ENCODE measurements at places on chromosomes 16 and 17.
A peak's percentile ranks its signal among the peaks of the same experiment; 100 is the strongest.

GRCh38 chr17:43655693-43656255 lies 5.9 kb downstream of the MEOX1 start:
- DNase-seq = no peak

DNA sequence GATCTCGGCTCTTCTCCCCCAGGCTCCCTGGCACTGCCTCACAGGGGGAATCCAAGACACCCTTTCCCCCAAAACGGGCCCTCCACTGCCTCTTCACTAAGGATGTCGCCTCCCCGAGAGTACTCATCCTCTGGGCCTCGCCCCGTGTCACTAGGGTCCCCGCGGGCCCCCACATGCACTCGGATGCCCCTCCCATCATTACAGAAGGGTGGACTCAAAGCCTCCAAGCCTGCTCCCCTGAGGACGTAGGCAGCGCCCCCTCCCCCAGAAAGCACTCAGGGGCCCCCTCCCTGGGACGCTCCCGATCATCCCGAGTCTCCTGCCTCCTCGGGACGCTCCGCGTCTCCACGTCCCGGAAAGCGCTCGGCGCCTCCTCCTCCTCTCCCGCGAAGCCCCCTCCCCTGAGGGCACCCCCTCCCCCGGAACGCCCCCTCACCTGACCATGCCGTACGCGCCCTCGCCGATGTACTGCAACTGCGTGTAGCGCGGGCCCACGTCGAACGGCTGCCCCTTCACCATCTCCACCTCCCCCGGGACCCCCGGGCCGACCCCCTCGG lies 338 bp downstream of the MAPK3 start:
- DNase-seq = no peak

GRCh38 chr16:85615014-85615851 lies 2.1 kb downstream of the GSE1 start:
- peak; percentile 59 for DNase-seq

GRCh38 chr17:27560668-27561067 lies 70.3 kb upstream of the LGALS9 start:
- DNase-seq = no peak

DNA sequence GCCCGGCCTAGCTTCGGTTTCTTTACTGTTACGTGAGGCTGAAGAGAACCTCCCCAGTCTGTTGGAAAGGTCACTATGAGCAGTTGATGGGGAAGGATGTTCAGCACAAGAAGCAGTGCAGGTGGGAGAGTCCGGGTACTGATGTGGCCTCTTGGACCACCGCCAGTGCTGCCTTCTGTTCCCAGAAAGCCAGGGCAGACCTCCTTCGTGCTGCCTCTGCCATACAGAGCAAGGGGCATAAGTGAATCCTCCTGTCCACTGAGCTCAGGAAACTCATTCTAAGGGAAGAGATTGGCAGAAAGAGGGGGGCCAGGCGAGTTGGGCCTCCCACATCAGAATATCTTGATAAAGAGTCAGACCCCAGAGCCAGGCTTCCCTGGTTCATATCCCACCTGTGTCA lies 3.7 kb downstream of the PPP4C start:
- DNase-seq = no peak

DNA sequence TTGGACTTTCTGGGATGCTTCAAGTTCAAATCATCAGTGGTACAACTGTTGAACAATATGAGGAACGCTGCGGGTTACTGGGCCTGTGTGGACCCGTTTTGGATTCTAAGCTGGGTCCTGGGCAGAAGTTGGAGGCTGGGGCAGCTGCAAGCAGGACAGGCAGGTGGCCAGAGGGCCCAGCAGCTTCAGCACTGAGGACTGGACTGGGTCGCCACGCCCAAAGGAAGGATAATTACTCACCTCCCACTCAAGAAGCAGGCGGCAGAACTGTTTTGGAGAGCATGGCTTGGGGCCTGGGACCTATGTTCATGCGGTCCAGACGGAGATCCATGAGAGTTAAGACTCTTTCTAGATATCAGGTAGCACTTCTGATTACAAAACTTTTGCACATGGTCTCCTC lies 1.5 kb upstream of the ZNHIT3 start:
- no peak for DNase-seq

DNA sequence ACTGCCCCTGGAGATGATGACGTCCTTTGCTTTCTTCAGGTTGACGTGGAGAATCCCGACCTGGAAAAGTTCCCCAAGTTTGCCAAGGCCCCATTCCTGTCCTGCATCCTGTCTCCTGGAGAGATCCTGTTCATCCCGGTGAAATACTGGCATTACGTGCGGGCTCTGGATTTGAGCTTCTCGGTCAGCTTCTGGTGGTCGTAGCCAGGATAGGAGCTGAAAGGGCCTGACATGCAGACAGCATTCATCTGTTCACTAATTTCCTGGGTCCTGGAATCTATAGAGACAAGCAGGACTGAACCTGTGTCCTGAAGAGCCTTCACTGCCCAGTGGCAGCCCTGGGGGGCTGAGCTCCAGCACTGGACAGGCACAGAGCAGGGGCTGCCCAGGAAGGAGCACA lies 17.2 kb downstream of the KDM8 start:
- no peak for DNase-seq

DNA sequence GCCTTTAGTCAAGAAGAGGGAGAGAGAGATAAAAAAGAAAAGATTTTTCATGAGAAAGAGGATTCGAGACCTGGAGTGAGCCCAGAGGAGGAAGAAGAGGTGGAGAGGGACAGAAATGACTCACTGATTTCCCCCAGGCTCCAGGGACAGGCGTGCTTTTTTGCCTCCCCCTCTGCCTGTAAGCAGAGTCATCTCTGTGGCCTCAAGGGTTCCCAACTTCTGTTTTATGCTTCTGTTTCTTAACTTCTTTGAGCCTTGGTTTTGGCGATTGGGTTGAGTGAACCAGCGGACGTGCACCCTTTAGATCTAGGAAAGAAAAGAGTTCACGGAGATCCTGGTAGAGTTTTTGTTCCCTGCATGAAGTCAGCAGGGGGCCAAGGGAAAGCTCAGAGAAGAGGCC lies 147.9 kb upstream of the NOL11 start:
- no peak for DNase-seq

- DNase-seq = no peak
Measured at GRCh38 chr16:57870753-57871454, 68.6 kb upstream of the KIFC3 start.

DNA sequence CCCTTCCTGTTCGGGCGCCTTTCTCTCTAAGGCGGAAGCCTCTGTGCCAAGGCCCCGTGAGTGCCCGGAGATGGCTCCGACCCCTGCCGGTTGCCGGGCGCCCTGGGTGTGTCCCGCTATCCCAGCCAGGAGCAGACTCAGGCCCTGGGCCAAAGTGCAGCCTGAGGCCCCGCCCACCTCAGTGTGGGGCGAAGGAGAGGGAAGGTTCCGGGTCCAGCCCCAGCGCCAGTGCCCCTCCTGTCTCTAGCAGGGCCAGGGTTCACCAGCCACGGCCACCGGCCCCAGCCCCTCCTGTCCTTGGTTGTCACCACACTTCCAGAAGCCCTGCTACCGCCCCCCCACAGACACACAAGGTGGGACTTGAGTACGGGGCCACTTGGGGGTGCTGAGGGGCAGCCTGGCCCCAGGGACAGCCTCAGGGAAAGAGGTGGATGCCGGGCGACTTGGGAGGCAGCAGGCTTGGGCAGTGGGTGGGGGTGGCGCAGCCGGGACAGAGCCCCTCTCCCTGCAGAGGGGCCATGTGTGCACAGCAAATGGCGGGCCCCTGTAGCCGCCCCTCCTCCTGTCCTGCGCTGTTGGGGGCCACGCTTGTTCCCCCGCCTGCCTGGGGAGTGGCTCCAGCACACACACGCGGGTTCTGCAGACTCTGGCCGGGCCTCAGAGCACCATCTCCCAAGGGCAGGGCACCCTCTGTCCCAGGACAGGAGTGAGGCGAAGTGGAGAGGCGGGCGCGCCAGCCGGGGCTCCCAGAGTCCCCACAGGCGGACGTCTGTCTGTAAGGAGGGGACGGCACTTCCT lies 6.0 kb downstream of the C1QTNF8 start:
- no peak for DNase-seq

GRCh38 chr17:47693731-47694580 lies at the start of gene TBKBP1:
Gene TBKBP1 (plus strand): TSS chr17:47694161. CDS start chr17:47696113, 1,952 bp downstream.
- DNase-seq = no peak

DNA sequence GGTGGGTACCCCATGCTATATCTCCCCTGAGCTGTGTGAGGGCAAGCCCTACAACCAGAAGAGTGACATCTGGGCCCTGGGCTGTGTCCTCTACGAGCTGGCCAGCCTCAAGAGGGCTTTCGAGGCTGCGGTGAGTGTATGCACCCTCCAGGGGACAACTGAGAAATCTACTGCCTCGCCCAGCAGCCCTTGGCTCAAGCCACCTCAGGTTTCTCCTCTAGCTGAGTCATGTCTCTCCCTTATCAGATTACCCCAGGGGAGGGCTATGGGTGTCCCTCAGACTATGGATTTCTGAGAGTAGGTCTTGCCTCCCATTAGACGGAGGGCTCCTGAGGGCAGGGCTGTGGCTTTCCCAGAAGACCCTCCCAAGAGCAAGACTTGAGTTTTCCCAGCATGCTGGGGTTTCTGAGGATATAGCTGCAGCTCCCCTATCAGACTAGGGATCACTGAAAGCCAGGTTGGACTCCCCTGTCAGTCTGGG lies 6.7 kb downstream of the NEK8 start:
- no peak for DNase-seq

DNA sequence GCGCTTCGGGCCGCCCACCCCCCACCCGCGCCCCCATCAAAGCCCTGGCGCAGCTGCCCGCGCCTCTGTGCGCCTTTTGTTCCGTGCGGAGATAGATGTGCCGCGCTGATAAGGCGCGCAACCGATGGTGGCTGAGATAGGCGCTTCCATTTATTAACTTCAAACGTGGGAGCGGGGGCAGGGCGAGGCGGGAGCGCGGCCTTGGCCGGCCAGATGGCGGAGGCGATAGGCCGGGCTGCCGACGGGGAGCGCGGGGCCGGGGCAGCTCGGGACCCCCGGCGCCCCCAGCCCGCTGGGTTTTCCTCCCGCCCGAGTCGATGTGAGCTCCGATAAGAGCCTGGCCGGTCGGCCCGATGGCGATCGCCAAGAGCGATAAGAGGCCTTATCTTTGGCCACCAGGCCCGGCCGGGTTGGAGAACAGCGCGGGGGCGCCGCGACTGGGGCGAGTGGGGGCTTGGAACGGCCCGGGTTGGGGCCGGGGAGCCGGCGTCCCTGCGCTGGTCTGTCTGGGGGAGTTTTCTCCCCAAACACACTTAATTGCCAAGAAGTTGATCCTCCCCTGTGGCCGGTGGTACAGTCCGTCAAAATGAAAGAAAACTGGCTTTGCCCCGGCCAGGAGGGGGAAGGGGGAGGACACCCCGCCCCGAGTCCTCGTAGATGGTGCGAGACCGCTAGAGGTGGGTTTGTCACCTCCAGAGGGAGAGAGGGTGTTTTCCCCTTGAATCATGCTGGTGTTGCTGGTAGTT lies 2.7 kb downstream of the ZFPM1 start:
- peak; percentile 81 for DNase-seq

DNA sequence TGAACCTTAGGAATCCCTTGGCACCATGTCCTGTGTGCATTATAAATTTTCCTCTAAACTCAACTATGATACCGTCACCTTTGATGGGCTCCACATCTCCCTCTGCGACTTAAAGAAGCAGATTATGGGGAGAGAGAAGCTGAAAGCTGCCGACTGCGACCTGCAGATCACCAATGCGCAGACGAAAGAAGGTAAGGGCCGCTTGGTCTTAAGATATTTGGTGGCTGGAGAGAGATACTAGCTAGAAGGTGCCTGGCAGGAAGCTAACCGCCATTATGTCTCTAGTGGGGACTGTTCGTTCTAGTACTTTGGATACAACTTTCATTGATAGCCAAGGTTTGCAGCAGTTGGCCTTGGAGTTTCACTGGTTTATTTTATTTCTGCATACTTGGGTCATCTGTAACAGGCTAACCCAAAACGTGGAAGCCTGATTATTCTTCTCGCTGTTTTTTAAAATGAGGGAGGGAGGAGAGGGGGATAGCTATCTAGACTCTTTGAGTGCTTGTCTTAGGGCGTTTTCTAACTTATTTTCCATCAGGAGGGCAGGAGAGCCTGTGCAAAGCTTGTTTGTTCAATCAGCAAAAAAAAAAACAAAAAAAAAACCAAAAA lies 1.3 kb downstream of the RBBP6 start:
- DNase-seq = no peak

DNA sequence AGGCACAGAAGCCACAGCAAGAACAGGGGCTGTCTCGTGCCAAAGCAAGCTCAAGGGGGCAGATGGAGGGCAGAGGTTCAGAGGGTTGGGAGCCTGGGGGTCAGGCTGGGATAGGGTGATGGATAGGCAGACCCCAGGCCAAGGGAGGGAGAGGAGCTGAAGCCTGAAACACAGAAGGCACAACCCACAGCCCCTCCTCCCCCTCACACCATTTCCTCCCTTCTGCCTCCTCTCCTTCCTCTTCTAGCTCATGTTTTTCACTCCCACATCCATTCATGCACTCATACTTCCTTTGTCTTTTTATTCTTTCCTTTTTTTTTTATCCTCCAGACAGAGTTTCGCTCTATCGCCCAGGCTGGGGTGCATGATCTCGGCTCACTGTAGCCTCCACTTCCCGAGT lies 61.1 kb downstream of the SOCS1 start:
- DNase-seq = no peak

DNA sequence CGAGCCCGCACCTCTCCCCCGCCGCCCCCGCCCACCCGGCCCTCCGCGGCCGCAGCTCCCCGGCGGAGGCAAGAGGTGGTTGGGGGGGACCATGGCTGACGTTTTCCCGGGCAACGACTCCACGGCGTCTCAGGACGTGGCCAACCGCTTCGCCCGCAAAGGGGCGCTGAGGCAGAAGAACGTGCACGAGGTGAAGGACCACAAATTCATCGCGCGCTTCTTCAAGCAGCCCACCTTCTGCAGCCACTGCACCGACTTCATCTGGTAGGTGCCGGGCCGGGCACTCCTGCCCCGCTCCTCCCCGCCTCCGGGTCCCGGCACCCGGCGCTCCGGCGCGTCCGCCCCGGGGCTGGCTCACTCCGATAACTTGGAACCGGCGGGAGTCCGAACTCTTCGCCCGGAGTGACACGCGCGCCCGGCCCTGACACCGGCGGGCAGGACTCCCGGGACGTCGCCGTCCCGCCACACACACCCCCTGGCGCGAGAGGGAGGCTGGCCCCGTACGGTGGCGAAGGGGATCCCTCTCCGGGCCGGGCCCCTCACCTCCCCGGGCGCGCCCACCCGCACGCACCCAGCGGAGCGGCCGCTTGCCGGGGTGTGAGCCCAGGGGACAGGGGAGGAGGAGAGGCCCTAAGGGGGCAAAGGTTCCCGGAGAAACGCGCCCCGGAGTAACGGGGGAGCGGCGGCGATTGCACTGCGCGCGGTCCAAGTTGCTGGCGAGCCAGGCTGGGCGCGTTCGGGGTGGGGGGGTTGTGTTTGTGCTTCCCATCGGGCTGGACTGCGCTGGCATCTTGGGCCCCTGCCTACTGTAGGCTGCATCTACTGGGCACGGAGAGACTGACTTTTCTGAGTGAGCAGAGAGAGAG lies 581 bp downstream of the PRKCA start:
- peak; percentile 9 for DNase-seq

- no peak for DNase-seq
Measured at GRCh38 chr16:79593074-79593531, 7.4 kb downstream of the MAF start.

DNA sequence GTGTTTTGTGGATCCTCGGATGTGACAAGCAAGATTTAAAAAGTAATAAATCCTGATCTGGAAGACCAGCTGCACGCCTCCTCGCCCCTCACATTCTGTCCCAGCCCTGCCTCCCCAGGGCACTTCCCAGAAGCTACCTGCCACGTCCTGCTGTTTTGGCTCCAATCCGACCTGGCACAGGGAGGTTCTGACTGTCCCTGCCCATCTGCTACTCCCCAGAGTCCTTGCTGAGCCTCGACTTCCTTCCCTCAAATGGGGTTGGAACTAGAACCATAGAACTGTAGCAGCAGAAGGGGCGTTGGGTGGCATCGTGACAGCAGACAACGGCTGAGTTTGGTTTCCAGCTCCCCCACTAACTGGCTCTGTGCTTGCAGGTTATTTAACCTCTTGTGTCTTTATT lies 71.7 kb downstream of the RPH3AL start:
- DNase-seq = no peak
